ENCODE measurements at places on chromosomes 6 and 20. TPM values are rescaled to one million over a fixed set of nuclear protein-coding genes. Genes with fewer than 3 reads are reported as not detected.

The DEFB125 gene
- polyA plus RNA-seq: not detected

The TREML4 gene
- polyA plus RNA-seq: 2.2 TPM

The EBF4 gene
- polyA plus RNA-seq: 1.1 TPM

The BPIFB4 gene
- not detected for polyA plus RNA-seq

The SSTR4 gene
- not detected for polyA plus RNA-seq

The EPM2A gene
- polyA plus RNA-seq: 7.0 TPM

The PHF10 gene
- polyA plus RNA-seq: 7.1 TPM

The PM20D2 gene
- polyA plus RNA-seq: 16.0 TPM

The FILIP1 gene
- polyA plus RNA-seq: not detected

The STMND1 gene
- polyA plus RNA-seq: not detected

The GNAS-AS1 gene
- not detected for polyA plus RNA-seq

The PGM3 gene
- polyA plus RNA-seq: 11.6 TPM

The TULP1 gene
- not detected for polyA plus RNA-seq

The GPX5 gene
- polyA plus RNA-seq: not detected

The RIPPLY2 gene
- not detected for polyA plus RNA-seq

The STX16 gene
- 18.7 TPM for polyA plus RNA-seq

The HTR1B gene
- polyA plus RNA-seq: not detected

The C4A gene
- 0.23 TPM for polyA plus RNA-seq

The KCNK5 gene
- polyA plus RNA-seq: not detected

Data from IgD-negative memory B cell (primary cell).